ENCODE measurements at places on chromosomes 13 and 19. TPM values are rescaled to one million over a fixed set of nuclear protein-coding genes. Genes with fewer than 3 reads are reported as not detected.
A peak's percentile ranks its signal among the peaks of the same experiment; 100 is the strongest.

DNA sequence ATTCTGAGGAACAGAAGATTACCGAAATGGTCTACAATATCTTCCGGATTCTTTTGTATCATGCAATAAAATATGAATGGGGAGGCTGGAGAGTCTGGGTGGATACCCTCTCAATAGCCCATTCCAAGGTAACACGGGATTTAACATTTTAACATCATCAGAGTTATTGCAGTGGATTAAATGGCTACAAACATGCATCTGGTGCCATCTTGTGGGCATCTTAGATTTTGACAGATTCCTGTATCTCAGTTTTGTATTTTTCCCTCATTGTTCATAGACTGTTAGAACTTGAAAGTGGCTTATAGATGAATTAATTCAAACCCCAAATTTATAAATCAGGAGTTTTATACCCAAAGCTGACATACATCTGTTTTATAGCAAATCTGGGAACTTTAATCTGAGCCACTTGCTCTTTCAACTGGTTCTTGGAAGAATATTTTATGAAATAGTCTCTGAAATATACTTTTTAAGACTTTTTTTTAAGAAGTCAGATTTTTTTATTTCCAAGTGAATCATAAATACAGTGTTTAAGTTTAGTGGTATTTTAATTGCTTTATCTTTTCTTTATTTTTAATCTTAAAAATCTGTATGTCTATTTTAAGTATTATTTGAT lies 215.2 kb downstream of the NBEA start:
- DNase-seq = peak; percentile 56

PODNL1 gene
- 0.38 TPM for total RNA-seq

GRCh38 chr19:33400856-33401682 lies 27.6 kb downstream of the CEBPG start:
- no peak for DNase-seq

METTL21C gene
- total RNA-seq = not detected

Data from bronchial epithelial cell (primary cell).